ENCODE measurements at places on chromosomes 2 and 18. TPM values are rescaled to one million over a fixed set of nuclear protein-coding genes. Genes with fewer than 3 reads are reported as not detected.
A peak's percentile ranks its signal among the peaks of the same experiment; 100 is the strongest.

- no peak for DNase-seq
- no peaks in the 10 kb centered on the region for H3K36me3 ChIP-seq
- no peaks in the 10 kb centered on the region for H3K27me3 ChIP-seq
- no peaks in the 10 kb centered on the region for H3K4me1 ChIP-seq
- H3K27ac ChIP-seq: no peak overlapping the region
- H3K4me3 ChIP-seq: no peak overlapping the region
Measured at GRCh38 chr2:191188550-191189093, 37.8 kb upstream of the STAT4 start.

GRCh38 chr2:32750880-32751279 lies 123.0 kb downstream of the TTC27 start:
- H3K27ac ChIP-seq: no peak overlapping the region
- H3K4me1 ChIP-seq: no peaks in the 10 kb centered on the region
- H3K36me3 ChIP-seq: no peaks in the 10 kb centered on the region
- H3K27me3 ChIP-seq: no peaks in the 10 kb centered on the region
- no peak overlapping the region for H3K4me3 ChIP-seq

DNA sequence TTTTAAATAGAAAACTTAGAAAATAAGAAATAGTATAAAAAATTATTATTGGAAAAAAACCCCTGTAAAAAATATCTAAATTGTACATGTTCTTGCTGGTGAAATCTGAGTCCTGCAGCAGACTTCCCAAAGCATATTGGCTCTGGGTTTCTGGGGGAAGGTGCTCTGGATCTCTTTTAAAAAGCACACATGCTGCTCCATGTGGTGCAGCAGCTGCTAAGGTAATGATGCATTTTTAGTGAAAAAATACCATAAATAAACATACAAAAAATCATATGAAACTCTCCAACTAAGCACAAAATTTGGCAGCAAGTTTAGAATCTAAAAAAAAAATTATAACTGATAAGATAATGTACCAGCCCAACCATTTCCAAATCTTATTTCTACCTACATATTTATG lies 216.5 kb downstream of the GPD2 start:
- no peak for DNase-seq
- no peak overlapping the region for H3K27ac ChIP-seq
- no peaks in the 10 kb centered on the region for H3K27me3 ChIP-seq
- H3K4me3 ChIP-seq: no peak overlapping the region
- H3K4me1 ChIP-seq: no peaks in the 10 kb centered on the region

Gene FBXO41
- total RNA-seq: 3.4 TPM

DNA sequence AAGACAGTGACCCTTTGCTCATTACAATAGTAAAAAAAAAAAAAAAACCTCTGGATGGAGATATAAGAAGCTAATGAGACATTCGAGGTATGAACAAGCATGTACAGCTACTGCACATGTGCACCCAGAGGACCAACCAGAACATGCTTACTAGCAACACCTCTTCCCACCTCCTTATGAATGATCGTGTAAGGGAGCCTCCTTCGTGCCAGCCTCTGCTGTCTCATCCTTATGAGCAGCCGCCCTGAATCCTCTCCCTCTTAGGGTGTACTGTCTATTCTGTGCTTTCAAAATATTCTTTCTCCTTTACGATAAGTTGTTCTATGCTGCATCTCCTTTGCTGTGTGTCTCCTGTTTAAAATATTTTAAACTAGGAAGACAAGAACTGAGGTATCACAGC lies 91.4 kb upstream of the ACSL3 start:
- no peaks in the 10 kb centered on the region for H3K36me3 ChIP-seq
- no peaks in the 10 kb centered on the region for H3K4me1 ChIP-seq
- H3K27ac ChIP-seq: no peak overlapping the region
- H3K27me3 ChIP-seq: no peaks in the 10 kb centered on the region
- H3K4me3 ChIP-seq: no peak overlapping the region

DNA sequence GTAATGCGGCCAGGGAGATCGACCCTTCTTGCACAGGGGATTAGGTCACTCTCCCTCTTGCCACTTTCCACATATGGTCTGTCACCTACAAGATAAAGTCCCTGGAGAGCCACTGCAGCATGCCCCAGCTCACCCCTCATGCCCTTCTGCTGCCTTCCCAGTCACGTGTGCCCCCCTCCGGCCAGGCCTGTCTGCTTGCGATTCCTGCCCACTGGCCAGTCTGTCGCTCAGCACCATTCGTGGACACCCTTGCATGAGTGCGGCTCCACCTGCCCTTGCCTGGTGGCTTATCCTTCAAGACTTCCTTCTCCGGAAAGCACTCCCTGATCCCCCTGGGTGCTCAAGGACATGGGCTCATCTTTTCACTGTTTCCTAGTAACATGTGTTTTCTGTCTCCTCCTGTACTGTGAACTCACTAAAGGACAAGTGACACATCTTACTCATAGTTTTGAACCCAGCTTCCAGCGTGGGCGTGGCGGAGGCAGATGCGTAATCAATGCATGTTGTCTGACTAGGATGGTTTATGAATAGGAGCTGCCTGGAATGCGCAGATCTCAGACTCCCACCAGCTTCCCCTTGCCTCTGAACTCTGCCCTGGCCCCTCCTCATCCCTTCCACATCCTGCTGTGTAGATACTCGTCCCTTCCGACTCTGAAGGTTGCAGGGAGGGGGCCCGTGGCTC lies 7.8 kb upstream of the NT5DC4 start:
- no peak for DNase-seq
- no peaks in the 10 kb centered on the region for H3K4me1 ChIP-seq
- no peak overlapping the region for H3K27ac ChIP-seq

DNA sequence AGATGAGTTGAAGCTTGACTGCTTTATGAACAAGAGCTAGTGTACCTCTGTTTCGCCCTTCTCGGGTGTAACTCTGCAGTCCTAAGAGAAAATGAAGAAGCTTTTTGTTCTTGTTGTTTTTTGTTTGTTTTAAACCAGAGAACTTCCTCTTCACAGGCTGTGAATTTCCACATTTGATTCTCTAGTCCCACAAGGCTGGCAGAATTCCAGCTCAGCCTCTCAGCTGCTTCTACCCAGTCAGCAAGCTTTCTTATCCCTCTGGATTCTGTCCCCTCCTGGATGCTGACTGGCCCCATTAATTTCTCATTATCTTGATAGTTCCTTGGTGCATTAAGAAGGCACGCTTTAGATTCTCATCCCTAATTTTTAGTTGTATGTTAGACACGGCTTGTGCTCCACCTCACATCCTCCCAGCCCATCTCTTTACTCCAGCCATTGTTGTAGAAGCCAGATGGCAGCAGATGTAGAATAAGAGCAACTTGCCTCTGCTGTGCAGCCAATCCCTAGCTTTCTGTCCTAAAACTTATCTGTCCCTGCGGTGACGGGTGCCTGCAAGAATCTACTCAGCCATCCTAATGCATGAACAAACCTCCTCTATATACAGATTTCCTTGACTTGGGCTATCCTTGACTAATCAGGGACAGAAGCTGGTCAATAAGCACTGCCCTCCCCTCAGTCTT lies 12.3 kb upstream of the RESP18 start:
- H3K27ac ChIP-seq: no peak overlapping the region
- H3K4me3 ChIP-seq: no peak overlapping the region
- peak; percentile 47 for DNase-seq

DNA sequence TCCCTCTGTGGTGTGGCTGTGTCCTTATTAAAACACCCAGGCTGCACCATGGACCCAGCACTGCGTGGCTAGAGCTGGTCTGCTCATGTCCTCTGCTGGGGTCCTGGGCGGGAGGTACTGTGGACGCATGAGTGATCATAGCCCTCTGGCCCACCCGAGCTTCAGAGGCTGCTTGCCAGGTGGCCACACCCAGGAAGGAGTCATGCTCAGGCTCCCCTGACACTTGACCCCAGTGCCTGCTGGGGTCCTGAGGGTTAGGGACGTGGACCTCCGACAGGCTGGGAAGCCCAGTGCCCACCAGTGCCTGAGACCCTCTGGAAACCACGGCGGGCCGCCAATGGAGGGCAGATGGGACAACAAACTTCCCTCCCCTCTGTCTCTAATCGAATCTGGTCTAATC lies 66.3 kb upstream of the HS6ST1 start:
- no peaks in the 10 kb centered on the region for H3K27me3 ChIP-seq
- no peak overlapping the region for H3K4me3 ChIP-seq
- DNase-seq: no peak
- no peaks in the 10 kb centered on the region for H3K4me1 ChIP-seq

Gene PRKAG3
- not detected for total RNA-seq

DNA sequence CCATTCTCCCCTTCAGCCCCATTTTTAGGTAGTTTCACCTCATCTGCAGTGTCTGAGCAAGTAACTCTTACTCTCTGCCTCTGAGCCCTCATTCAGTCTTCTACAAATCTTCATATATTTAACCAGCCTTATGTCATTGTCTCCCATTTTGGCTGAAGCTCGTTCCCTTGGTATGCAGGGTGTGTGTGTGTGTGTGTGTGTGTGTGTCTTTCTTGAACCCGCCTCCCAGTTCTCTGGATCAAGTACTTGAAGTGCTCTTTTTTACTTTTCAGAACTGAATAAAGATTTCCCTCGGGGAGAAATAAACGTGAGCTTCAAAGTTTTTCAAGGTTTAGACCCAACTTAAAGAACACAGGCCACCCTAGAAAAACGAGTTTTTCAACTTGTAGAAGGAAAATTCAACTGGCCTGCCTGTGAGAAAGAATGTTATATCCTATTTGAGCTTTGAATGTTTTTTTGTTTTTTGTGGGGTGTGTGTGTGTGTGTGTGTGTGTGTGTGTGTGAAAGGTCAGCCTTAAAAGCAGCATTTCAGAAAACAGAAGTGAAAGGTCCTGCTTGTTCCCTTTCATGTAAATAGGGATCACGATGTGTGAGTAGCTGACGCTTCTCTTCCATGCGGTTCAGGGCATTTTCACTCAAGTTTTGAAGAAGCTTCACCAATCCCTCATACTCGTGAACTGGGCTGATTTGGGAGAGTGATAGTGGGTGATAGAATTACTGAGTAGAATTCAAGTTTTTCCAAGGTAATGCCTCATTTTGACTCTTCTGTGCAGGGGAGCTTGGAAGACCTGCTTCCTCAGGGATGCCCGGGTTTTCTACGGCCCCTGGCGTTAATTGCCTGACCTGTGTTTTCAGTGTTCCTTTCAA lies 50.6 kb upstream of the EML6 start:
- no peak overlapping the region for H3K4me3 ChIP-seq
- H3K27me3 ChIP-seq: no peaks in the 10 kb centered on the region
- peaks cover 58% of the 10 kb centered on the region for H3K4me1 ChIP-seq
- no peak for DNase-seq
- H3K27ac ChIP-seq: peak overlapping the region; percentile 92

Gene RIT2
- total RNA-seq: not detected

- H3K27ac ChIP-seq: peak overlapping the region; percentile 23
- no peaks in the 10 kb centered on the region for H3K27me3 ChIP-seq
- peak; percentile 44 for DNase-seq
- peaks cover 21% of the 10 kb centered on the region for H3K4me1 ChIP-seq
- H3K36me3 ChIP-seq: no peaks in the 10 kb centered on the region
Measured at GRCh38 chr2:61439241-61440002, 31.5 kb downstream of the USP34 start.

DNA sequence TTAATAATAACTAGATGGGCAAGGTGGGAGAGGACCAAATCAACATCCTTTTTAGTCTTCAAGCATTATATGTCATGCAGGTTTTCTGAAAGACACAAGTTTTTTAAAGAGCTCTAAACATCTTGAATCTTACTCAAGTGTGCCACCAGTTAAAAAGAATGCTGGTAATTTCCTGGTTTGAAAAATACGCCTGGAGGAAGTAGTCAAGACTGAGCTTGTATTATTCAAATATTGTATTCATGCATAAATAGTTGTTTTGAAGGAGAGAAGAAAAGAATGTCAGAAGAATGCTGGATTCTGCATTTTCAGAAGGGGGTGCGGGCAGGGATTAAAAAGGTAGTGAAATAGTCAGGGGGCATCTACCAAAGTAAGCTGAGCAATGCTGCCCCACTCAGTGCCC lies 90.7 kb downstream of the WDPCP start:
- no peak overlapping the region for H3K4me3 ChIP-seq
- no peaks in the 10 kb centered on the region for H3K27me3 ChIP-seq
- H3K36me3 ChIP-seq: no peaks in the 10 kb centered on the region
- H3K4me1 ChIP-seq: no peaks in the 10 kb centered on the region
- H3K27ac ChIP-seq: no peak overlapping the region
- no peak for DNase-seq

Gene CIB4
- 3.6 TPM for total RNA-seq

GRCh38 chr2:65997961-65998360 lies 437.0 kb upstream of the MEIS1 start:
- no peaks in the 10 kb centered on the region for H3K4me1 ChIP-seq
- H3K27ac ChIP-seq: no peak overlapping the region
- no peak for DNase-seq
- H3K4me3 ChIP-seq: no peak overlapping the region
- no peaks in the 10 kb centered on the region for H3K27me3 ChIP-seq
- no peaks in the 10 kb centered on the region for H3K36me3 ChIP-seq

Gene SERPINB12
- total RNA-seq: not detected

Gene HSPE1
- total RNA-seq: 162 TPM

GRCh38 chr18:22564036-22564435 lies 146.3 kb upstream of the CTAGE1 start:
- no peak overlapping the region for H3K4me3 ChIP-seq
- peaks cover 16% of the 10 kb centered on the region for H3K4me1 ChIP-seq
- no peak for DNase-seq
- no peak overlapping the region for H3K27ac ChIP-seq
- H3K36me3 ChIP-seq: no peaks in the 10 kb centered on the region

DNA sequence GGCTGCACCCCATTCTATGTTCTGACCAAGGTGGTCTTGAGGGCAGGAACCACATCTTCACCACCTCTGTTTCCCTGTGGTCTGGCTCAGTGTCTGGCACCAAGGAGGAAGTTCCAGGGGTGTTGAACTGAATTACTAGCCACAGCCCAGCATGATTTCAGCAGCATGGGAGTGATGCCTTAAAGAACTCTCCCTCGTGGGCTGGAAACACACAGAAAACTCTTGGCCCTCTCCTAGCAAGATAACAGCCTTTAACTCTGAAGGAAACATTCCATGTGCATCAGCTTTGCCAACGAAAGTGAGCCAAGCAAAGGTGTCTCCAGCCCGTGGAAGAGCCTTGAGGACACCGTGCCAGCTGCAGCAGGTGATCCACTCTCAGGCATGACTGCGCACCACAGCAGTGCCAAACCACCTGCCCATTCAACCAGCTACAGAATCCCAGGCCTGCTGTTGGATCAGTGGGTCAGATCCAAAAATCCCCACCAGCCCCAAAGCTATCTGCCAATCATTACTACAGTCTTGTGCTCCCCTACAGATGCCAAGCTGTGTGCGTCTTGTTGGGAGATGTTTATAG lies 124.8 kb downstream of the TTC32 start:
- H3K36me3 ChIP-seq: no peaks in the 10 kb centered on the region
- no peak for DNase-seq
- H3K4me1 ChIP-seq: no peaks in the 10 kb centered on the region

DNA sequence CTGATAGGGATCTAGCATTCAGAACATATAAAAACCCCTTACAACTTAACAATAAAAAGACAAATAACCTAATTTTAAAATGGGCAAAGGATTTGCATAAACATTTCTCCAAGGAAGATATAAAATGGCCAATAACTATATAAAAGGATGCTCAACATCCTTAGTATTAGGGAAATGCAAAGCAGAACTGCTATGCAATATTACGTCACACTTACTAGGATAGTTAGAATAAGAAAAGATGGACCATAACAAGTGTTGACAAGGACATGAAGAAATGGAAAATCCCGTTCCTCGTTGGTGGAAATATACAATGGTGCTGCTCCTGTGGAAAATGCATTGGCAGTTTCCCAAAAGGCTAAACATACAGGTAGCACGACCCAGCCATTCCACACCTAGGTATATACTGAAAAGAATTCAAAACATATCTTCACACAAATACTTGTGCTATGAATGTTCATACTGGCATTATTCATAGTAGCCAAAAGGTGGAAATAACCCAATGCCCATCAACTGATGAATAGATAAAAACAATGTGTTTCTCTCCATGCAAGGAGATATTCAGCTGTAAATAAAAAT lies 48.2 kb upstream of the REV1 start:
- no peaks in the 10 kb centered on the region for H3K36me3 ChIP-seq
- H3K4me1 ChIP-seq: no peaks in the 10 kb centered on the region
- no peak for DNase-seq
- no peak overlapping the region for H3K4me3 ChIP-seq

Data from adrenal gland (tissue), 19 donors.